ENCODE measurements at places on chromosomes 1 and 21. TPM values are rescaled to one million over a fixed set of nuclear protein-coding genes. Genes with fewer than 3 reads are reported as not detected.
A peak's percentile ranks its signal among the peaks of the same experiment; 100 is the strongest.

GRCh38 chr1:25194572-25195020 is 37.7 kb downstream of the SYF2 start:
- DNase-seq = peak; percentile 16

TSPEAR gene
- not detected for polyA plus RNA-seq

PALMD gene
- 0.91 TPM for polyA plus RNA-seq

LCE3D gene
- not detected for polyA plus RNA-seq
